AG20443 (cell line): ENCODE measurements at places on chromosomes 1 and 21.

- DNase-seq: peak; percentile 32
Measured at GRCh38 chr21:36350282-36350910, 30.4 kb downstream of the MORC3 start.

- no peak for DNase-seq
Measured at GRCh38 chr1:116256286-116256649, 116.8 kb upstream of the ATP1A1 start.

DNA sequence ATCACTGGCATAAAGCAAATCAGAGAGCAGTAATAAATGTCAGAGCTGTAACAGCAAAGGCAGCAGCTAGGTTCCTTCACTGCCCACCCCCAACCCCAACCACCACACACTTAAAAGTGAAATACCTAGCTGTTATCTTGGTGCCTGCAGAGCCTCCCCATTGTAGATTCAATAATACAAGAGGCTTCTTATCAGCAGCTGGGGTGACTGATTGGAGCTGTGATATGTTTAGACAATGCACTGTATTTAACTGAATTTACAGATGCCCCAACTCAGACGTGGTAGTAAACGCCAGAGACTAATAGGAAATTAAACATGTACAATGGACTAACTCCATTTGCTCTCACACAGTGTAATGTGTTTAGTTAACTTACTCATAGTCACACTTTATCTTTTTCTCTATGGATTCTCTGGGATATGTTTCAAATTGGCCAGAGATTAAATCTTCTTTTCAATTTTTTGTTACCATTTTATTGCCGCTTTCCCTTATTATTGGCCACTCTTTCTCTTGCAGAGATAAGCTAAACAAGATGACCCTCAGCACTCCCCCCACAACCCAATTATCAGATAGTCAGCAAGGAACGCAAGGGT lies 117.1 kb downstream of the ESRRG start:
- DNase-seq: no peak

GRCh38 chr21:37220433-37220980 lies 46.6 kb downstream of the VPS26C start:
- peak; percentile 65 for DNase-seq

GRCh38 chr1:36170643-36171412 lies 14.9 kb downstream of the MAP7D1 start:
- DNase-seq: no peak

DNA sequence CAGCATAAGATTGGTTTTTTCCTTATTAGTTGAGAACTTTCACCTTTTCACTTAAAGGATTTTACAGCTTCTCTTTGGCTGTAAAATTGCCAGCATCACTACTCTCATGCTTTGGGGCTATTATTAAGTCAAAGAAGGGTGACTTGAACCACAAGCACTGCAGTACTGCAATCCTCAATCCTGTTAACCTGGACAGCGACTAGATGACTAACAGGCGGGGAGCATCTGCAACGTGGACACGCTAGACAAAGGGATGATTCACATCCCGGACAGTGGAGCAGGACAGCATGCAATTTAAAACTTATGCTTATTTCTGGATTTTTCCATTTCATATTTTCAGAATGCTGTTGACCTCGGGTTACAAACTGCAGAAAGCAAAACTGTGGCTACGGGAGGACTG lies 8.1 kb downstream of the ARV1 start:
- no peak for DNase-seq

DNA sequence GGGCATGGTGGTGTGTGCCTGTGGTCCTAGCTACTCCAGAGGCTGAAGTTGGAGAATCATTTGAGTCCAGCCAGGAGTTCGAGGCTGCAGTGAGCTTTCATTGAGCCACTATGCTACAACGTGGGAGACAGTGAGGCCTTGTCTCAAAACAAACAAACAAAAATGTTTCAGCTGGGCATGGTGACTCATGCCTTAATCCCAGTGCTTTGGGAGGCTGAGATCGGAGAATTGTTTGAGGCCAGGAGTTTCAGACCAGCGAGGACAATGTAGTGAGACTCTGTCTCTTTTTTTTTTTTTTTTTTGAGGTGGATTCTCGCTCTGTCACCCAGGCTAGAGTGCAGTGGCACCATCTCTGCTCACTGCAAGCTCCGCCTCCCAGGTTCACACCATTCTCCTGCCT lies 5.0 kb upstream of the RPL5 start:
- no peak for DNase-seq

GRCh38 chr1:8598060-8598724 lies 219.2 kb downstream of the RERE start:
- peak; percentile 79 for DNase-seq

DNA sequence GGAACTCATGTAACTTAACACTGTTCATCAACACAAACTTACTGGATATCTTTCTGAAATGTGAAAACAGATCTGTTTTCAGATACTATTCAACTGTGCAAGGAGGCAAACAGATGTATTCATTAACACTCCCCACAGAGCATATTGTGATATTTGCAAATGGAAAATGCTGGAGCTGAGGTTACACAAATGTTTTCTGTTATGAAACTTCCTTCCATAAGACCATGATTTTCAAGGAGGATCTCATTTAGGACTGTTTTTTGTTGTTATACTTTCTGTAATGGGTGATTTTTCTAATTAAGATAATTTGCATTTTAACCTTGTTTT lies 56.1 kb downstream of the GABPA start:
- no peak for DNase-seq

- no peak for DNase-seq
Measured at GRCh38 chr21:38506661-38507281, 8.5 kb upstream of the ERG start.

DNA sequence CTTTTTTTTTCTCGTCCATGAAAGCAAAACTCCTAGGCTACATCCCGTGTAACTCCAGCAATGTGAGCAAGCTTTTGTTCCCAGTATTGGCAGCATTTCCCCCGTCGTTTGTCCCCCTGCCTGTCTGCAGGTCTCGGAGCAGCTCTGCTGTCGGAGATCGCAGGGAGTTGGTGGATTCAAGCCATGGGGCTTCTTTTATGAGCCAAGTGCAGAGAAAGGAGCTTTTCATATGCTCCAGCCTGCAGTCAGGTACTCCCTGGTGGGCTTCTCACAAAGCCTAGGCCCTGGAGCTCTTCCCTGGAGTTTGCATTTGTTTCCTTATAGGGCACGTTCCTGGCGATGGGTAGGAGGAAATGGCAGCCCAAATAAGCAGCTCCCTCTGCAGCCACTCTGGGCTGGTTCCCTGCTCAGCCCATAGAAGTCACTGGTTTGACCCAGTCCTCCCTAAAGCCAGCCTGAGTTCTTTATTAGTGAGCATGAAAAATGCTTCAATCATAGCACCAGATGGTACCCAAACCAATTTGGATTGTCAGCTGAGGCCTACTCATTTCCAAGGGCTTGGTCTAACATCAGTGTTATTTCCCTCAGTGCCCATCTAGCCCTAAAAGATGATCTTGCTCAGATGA lies 78.3 kb downstream of the NUF2 start:
- no peak for DNase-seq
